Stimulated activated CD4-positive, alpha-beta T cell treated with anti-CD3 and anti-CD28 coated beads, TNF-alpha, amount 100 ng/mL, for 24 hours (primary cell): ENCODE measurements at places on chromosomes 2 and 18.
A peak's percentile ranks its signal among the peaks of the same experiment; 100 is the strongest.

DNA sequence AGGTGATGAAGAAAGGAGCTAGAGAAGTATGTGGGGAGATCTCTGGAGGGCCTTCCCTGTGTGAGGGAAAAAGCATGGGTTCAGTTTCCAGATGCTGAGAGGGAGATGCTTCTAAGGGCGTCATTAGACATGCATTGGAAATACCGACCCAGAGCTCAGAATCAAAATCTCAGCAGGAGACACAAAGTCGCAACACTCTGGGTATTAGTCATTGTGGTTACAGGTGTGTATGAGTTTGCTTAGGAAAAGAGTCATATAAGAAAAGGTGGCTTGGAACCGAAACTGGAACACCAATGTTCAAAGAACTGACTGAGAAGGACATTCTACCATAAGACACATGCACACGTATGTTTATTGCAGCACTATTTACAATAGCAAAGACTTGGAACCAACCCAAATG lies 477.1 kb downstream of the FBXO15 start:
- no peak for DNase-seq

DNA sequence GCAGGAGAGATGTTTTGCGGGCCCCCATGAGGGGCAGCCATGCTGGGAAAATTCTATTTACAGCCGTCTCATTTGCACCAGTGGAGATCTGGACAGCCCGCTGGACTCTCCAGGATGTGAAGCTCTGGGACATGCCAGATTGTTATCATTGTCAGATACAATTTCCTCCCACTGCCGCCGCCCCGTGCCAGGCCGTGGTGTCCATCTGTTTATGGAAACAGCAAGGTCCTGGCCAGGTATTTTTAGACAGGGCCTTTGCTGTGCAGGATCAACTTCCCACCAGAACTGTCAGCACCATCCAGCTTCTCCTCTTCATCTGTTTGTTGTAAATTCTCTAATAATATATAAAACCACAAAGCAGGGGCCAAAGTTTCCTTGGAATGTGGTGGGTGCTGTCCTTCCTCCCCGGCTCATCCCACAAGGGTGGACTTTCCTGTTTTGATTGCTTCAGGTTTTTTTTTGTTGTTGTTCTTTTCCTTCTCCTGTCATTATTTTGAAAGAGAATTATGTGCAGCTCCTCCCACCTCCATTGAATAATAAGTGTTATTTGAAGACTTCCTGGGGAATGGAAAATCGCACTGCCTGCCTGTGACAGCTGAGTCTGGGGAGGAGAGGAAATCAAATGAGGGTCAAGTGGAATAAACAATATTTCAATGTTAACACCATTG lies 398.1 kb downstream of the TNS1 start:
- no peak for DNase-seq

- DNase-seq, result peak; percentile 62
Observed at GRCh38 chr2:44955593-44956392, 14.3 kb downstream of the SIX3 start.

GRCh38 chr18:31045599-31045998 lies 3.1 kb upstream of the DSC3 start:
- DNase-seq, result no peak

- DNase-seq, result no peak
Observed at GRCh38 chr18:30632071-30632698, 410.4 kb downstream of the DSC3 start.

DNA sequence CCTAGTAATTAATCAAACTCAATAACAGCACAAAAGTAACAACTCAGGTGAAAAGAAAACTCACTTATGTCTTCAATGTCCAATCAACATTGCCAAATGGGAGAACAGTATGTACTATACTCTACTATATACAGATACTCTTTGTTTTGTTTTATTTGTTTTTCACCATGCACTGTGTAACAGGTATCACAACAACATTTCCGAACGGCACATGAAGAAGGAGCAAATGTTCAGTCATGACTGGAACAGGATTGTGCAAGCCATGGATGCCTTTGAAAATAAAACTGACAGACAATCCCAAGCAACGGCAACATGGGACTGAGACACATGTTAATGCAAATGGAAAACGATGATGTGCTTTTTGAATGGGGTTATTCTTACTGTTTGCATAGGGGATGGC lies 334.9 kb upstream of the THUMPD2 start:
- no peak for DNase-seq

- DNase-seq, result no peak
Observed at GRCh38 chr2:74507926-74508520, 528 bp upstream of the PCGF1 start.

DNA sequence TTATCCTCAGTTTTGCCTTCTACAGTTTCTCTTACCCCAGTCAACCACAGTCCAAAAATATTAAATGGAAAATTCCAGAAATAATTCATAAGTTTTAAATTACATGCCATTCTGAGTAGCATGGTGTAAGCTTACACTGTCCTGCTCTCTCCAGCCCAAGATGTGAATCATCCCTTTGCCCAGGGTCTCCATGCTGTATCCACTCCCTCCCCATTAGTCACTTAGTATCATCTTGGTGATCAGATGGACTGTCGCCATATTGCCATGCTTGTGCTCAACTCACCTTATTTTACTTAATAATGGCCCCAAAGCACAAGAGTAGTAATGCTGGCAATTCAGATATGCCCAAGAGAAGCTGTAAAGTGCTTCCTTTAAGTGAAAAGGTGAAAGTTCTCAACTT lies 18.5 kb upstream of the CCNT2 start:
- no peak for DNase-seq

DNA sequence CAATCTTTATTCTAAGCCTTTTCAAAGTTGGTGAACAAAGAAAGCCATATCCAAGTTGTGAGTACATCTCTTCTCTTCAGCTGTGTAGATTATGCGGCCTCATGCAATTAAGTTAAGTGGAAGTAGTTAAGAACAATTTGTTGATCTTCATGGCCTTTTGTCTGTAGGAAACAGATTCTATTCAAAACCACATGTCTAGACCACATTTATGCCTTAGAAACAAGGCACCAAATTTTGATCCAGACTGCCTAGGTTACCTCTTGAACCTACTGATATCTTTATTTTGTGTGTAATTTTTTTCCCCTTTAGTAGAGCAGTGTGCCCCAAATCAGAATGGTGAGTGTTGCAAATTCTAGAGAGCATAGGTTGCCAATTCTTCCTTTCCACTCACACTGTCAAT lies 101.6 kb upstream of the CERS6 start:
- no peak for DNase-seq

GRCh38 chr2:233311241-233311926 lies 3.8 kb downstream of the SAG start:
- DNase-seq, result no peak

GRCh38 chr2:74740741-74741431 lies 86.8 kb downstream of the SEMA4F start:
- no peak for DNase-seq

GRCh38 chr2:151051574-151052220 lies 210.0 kb downstream of the RBM43 start:
- DNase-seq, result peak; percentile 5

DNA sequence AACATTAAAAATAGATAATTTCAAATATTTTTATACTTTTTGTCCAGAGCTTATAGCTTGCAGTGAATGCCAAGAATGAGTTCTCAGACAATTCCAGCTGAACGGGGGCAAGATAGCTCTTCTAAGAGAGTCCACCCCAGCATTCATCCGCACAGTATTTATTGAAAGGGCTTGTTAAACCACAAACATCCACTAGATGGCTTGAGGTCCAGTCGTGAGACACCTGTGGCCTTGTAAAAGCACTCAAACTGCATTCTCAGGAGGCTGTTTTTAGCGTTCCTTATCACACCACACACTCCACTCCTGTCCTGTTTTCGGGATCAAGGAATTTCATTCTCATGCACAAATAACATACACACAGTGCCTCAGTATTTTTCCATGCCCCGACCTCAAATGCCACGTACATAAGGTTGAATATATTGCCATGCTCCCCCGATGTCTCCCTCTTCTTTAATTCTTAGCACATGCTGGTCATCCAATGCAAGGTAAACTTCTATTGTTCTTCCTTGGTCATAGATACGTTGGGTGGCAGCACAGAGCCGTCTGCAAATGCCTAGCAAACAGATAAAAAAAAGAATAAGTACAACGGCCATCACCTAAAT lies 47.4 kb downstream of the DNAJC10 start:
- DNase-seq, result no peak

DNA sequence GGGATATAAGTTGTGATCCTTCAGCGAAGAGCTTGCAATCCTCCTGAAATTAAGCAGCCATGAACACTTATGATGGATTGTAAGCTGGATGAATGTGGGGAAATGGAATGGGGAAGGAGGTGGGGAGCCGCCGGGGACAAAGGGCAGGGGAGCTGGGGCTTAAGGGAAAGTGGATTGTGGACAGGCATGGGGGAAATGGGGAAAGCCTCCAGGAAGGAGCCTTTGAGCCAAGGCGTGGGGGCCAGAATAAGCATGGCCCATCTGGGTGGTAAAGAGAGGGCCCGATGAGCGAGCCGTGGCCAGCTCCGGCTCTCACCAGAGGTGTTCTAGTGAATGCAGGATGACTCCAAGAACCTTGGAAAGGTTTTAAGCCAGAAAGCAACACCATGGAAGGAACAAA lies 124.0 kb downstream of the SMAD7 start:
- no peak for DNase-seq

- DNase-seq, result no peak
Observed at GRCh38 chr2:127275789-127276188, 18.2 kb downstream of the ERCC3 start.

DNA sequence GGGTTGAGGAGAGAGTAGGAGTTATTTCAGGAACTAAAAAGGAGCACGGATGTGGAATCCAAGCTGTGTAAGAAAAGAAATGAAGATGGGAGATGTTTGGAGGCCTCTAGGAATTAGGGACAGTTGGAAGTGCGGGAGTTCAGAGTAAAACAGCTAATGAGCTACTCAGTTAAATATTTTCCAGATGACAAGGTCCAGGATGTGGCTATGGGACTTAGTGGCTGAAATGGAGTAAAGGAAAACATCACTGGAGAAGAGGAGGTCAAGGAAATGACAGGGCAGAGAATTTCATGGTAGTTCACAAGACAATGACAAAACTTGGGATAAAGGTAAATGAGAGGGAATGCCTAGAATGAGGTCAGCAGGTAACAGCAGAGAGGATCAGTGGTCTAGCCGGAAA lies 13.0 kb downstream of the GPR155 start:
- no peak for DNase-seq

GRCh38 chr2:230644356-230644935 lies 68.2 kb upstream of the CAB39 start:
- no peak for DNase-seq

GRCh38 chr2:158655628-158656027 lies 139.5 kb upstream of the DAPL1 start:
- no peak for DNase-seq

- DNase-seq, result no peak
Observed at GRCh38 chr2:182088681-182089320, 103.1 kb downstream of the PPP1R1C start.

DNA sequence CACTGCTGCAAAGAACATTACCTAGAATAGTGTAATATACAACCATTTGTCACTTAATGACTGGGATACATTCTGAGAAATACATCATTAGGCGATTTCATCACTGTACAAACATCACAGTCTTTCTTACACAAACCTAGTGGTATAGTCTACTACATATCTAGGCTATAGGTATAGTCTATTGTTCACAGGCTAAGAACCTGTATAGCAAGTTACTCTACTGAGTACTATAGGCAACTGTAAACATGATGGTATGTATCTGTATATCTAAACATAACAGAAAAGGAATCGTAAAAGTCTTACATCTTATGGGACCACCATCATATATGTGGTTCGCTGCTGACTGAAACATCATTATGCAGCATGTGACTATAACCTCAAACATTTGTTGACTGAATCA lies 21.4 kb downstream of the SP3 start:
- DNase-seq, result no peak

- DNase-seq, result no peak
Observed at GRCh38 chr2:127570282-127571250, 35.1 kb downstream of the MYO7B start.

DNA sequence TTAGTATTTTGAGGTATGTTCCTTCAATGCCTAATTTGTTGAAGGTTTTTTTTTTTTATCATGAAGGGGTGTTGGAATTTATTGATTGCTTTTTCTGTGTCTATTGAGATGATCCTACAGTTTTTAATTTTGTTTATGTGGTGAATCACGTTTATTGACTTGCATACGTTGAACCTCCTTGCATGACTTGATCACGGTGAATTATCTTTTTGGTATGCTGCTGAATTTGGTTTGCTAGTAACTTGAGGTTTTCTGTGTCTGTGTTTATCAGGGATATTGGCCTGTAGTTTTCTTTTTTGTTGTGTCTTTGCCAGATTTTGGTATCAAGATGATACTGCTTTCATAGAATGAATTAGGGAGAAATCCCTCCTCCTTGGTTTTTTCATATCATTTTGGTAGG lies 23.9 kb downstream of the CLIP4 start:
- no peak for DNase-seq

GRCh38 chr18:58579561-58580047 lies 49.3 kb downstream of the ALPK2 start:
- no peak for DNase-seq

GRCh38 chr2:182715121-182715891 lies 751 bp upstream of the DNAJC10 start:
- no peak for DNase-seq

- no peak for DNase-seq
Observed at GRCh38 chr18:46042571-46043123, 29.4 kb downstream of the PSTPIP2 start.

- no peak for DNase-seq
Observed at GRCh38 chr18:48200631-48201336, 208.4 kb downstream of the ZBTB7C start.
